Activated B cell treated with CpG ODN at 0.5 μM for 24 hours (primary cell): ENCODE measurements at places on chromosomes 2 and 18. TPM values are rescaled to one million over a fixed set of nuclear protein-coding genes. Genes with fewer than 3 reads are reported as not detected.

DNA sequence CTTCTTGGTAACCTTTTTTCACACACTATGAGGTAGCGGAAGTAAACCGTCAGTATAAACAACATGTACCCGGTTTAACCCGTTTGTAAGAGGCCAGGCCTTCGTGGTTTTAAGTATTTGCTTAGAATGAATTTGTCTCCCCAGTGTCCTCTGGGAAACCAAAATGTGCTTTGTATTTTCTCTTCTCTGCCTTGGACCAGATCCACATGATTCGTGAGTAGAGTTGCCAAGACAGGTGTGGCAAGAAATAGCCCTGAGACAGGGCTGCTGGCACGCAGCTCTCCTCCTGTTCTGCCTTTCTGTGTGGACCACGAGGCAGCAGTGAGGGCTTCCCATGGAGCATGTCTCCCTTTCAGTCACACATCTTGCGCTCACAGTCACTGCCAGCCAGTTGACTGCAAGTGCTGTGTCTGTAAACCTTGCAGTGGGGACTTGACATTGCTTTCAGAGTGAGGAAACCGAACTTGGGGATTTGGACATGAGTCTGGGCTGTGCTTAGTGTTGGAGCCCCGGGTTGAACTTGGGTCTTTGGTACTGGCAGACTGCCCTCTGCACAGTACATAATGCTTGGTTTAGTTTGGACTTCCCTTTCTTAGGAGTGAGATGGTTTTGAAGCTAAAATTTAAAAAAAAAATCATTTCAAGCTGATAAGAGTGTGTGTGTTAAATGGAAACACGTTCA is 19.1 kb downstream of the BCL2L11 start:
- no peaks in the 10 kb centered on the region for H3K27me3 ChIP-seq
- peaks cover 90% of the 10 kb centered on the region for H3K36me3 ChIP-seq
- H3K27ac ChIP-seq: no peak overlapping the region
- H3K4me3 ChIP-seq: no peak overlapping the region

DNA sequence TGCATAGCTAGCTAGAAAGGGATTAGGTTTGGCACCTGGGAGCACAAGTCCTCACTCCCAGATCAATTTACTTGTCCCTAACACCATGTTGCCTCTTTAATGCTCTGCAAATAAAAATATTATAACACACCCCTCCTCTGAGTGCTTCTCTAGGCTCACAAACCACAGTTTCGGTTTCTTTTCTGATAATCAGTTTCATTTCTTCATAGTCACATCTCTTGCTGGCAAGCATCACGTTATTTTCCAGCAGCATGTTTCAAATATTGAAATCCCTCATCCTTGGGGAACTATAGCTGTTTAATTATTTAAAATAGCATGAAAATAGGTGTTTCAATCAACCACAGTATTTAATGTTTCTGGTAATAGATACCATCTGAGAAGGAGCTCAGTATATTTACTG is 13.9 kb upstream of the SMCHD1 start:
- no peaks in the 10 kb centered on the region for H3K27me3 ChIP-seq
- H3K36me3 ChIP-seq: no peaks in the 10 kb centered on the region
- DNase-seq: no peak
- H3K4me3 ChIP-seq: peak overlapping the region; percentile 77
- peaks cover 54% of the 10 kb centered on the region for H3K4me1 ChIP-seq

GRCh38 chr2:141392517-141393213 is 738.2 kb downstream of the LRP1B start:
- DNase-seq: no peak
- no peaks in the 10 kb centered on the region for H3K4me1 ChIP-seq
- no peak overlapping the region for H3K4me3 ChIP-seq
- no peak overlapping the region for H3K27ac ChIP-seq

DNA sequence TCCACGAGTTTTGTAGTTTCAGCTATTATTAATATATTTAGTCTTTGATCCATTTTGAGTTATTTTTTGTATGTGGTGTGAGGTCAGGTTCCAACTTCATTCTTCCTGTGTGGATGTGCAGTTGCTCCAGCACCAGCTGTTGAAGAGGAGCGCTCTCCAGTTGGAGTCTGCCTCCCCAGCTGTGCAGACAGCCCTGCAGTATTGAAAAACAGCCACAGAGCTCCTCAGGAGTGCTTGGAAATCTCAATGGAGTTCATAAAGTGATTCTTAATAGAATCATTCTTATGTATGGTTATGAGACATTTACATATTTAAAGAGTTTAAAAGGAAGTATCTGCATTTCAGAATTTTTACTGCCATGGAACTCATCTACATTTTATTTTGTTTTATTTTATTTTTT is 17.3 kb downstream of the DGKD start:
- no peak for DNase-seq
- H3K4me3 ChIP-seq: no peak overlapping the region
- H3K36me3 ChIP-seq: peaks cover 55% of the 10 kb centered on the region
- no peaks in the 10 kb centered on the region for H3K27me3 ChIP-seq
- peak overlapping the region; percentile 46 for H3K27ac ChIP-seq

Gene SERPINB4
- not detected in 2 replicates for total RNA-seq

DNA sequence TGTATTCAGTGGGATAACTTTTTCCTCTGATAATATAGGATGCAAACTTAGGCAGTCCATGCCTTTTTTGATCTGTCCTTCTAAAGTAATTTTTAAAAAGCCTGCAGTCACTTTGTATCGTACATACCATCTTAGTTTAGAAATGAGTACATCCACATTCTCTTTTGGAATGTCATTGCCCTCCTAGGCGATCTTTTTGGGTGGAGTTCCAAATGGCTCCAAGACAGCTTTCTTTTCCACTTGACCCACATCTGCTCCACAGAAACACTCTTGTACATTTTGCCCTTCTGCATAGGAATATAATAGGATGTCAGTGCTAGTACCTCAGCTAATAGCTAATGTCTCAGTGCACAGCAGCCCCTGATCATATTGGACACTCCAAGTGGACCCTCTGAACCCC is 21.8 kb upstream of the HTR2B start:
- H3K27ac ChIP-seq: no peak overlapping the region
- H3K27me3 ChIP-seq: no peaks in the 10 kb centered on the region
- peaks cover 55% of the 10 kb centered on the region for H3K36me3 ChIP-seq
- no peaks in the 10 kb centered on the region for H3K4me1 ChIP-seq
- no peak overlapping the region for H3K4me3 ChIP-seq
- no peak for DNase-seq

DNA sequence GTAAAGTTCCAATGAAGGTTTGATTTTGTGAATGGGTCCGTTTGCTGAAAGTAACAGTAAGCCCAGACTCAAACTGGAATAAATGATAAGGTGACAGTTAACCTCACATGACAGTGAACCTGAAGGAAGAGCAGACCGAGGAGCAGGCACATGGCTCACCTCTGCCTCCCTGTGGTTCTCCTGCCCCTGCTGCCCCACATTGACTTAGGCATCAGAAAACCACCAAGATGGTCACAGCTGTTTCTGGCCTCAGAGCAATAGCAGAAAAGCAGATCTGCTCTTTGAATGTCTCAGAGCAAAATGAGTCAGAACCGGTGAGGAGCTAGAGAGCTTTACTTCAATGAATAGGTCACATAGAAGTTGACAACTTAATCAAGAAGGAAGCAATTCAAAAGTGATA is 487.6 kb downstream of the METTL4 start:
- no peaks in the 10 kb centered on the region for H3K4me1 ChIP-seq
- H3K4me3 ChIP-seq: no peak overlapping the region
- no peaks in the 10 kb centered on the region for H3K27me3 ChIP-seq
- H3K36me3 ChIP-seq: no peaks in the 10 kb centered on the region

DNA sequence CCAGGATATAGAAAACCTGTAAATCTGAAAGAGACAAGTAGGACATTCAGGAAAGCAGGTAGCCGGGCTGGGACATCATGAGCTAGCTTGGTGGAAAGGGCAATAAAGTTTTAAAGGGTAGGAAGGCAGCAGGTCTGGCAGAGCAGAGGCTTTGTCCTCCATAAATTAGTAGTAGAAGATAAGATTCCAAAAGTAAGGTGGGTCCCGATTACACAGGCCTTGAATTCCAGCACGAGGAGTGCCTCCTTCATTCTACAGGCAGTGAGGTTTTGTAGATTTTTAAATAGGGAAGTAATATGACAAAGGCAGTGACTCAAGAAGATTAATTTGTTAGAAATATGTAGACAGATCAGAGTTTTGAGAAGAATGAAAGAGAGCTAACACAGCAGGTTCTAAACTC is 160.7 kb downstream of the DTNB start:
- peak overlapping the region; percentile 36 for H3K4me3 ChIP-seq
- peaks cover 30% of the 10 kb centered on the region for H3K4me1 ChIP-seq
- H3K36me3 ChIP-seq: no peaks in the 10 kb centered on the region
- no peaks in the 10 kb centered on the region for H3K27me3 ChIP-seq
- peak overlapping the region; percentile 27 for H3K27ac ChIP-seq

Gene WNT10A
- total RNA-seq: 26.9 and 31.8 TPM in 2 replicates

DNA sequence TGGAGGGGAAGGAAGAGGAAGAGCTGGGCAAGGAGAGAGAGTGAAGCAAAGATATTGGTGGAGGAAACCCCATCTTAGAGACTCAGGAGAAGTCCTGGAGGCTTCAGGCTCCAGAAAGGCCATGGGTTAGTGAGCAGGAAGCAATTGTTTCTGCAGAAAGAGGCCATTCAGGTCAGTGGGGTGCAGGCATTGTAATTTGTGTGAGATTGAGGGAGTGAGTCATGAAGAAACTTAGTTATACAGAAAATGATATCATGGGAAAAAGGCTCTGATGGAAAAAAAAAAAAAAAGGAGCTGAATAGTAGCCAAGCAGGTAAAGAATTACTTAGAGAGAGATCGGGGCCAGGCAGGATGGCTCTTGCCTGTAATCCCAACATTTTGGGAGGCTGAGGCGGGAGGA is 4.0 kb downstream of the EMILIN2 start:
- H3K4me3 ChIP-seq: no peak overlapping the region
- peaks cover 53% of the 10 kb centered on the region for H3K36me3 ChIP-seq
- DNase-seq: no peak
- peaks cover 20% of the 10 kb centered on the region for H3K4me1 ChIP-seq
- no peak overlapping the region for H3K27ac ChIP-seq
- peaks cover 10% of the 10 kb centered on the region for H3K27me3 ChIP-seq
